ENCODE measurements at places on chromosomes 4 and X. TPM values are rescaled to one million over a fixed set of nuclear protein-coding genes. Genes with fewer than 3 reads are reported as not detected.

GRCh38 chrX:154809939-154810665, 4.8 kb upstream of the MPP1 start:
- DNase-seq, result no peak

- no peak for DNase-seq
These were observed 50.2 kb upstream of the SPRY1 start for GRCh38 chr4:123346330-123346940.

GRCh38 chr4:87916626-87917025, 58.9 kb upstream of the SPP1 start:
- DNase-seq, result no peak

GRCh38 chrX:56802921-56803849, 74.1 kb downstream of the NBDY start:
- DNase-seq, result no peak

GRCh38 chr4:47831026-47831679, 6.7 kb downstream of the CORIN start:
- DNase-seq, result no peak

DNA sequence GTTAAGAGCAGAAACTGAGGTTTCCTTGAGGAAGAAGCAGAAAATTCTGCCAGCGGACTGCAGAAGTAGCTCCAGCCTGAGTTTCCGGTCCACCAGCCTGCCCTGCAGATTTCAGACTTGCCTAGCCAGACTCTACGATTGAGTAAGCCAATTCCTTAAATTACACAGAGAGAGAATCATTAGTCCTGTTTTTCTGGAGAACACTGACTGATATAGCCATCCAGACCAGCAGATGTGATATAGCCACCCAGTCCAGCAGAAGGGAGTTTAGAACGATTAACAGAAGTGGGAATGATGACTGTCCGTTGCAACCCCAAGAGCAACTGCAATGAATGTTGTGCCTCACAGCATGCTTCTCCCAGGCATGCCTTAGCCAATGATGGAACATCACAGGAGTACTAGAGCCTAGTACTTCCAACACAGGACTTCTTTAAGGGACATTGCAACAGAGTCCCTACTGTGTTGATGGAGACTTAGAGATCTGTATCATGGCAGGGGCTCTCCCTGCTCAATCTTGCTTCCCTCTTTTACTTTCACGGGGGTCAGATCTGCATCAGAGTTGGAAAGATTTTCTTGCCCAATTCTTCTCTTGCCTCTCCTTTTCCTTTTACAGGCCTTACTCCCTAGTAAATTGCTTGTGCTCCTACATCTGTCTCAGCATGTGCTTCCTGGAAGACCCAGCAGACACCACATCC, 264.6 kb upstream of the CLNK start:
- DNase-seq, result no peak

- DNase-seq, result no peak
These were observed 45.6 kb downstream of the FHL1 start for GRCh38 chrX:136192839-136193414.

GRCh38 chr4:126599746-126600145, 1033.0 kb upstream of the INTU start:
- no peak for DNase-seq

DNA sequence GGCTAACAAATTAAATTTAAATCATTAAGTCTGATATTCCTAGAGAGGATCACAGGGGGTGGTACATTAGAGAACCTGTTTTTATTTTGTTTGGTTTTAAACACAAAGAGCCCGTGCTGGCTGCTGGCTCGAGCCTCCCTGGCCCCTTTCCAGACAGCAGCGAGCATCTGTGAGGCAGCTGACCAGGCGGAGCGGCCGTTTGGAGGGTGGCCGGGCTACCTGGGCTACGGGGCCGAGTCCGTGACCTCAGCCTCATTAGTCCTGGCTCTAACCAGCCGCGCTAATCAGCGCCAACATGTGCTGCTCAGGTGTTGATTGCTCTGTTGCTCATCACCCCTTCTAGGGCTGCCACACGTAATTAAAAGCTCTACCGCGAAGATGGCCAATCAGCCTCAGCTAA, 35.3 kb downstream of the DCTD start:
- no peak for DNase-seq

DNA sequence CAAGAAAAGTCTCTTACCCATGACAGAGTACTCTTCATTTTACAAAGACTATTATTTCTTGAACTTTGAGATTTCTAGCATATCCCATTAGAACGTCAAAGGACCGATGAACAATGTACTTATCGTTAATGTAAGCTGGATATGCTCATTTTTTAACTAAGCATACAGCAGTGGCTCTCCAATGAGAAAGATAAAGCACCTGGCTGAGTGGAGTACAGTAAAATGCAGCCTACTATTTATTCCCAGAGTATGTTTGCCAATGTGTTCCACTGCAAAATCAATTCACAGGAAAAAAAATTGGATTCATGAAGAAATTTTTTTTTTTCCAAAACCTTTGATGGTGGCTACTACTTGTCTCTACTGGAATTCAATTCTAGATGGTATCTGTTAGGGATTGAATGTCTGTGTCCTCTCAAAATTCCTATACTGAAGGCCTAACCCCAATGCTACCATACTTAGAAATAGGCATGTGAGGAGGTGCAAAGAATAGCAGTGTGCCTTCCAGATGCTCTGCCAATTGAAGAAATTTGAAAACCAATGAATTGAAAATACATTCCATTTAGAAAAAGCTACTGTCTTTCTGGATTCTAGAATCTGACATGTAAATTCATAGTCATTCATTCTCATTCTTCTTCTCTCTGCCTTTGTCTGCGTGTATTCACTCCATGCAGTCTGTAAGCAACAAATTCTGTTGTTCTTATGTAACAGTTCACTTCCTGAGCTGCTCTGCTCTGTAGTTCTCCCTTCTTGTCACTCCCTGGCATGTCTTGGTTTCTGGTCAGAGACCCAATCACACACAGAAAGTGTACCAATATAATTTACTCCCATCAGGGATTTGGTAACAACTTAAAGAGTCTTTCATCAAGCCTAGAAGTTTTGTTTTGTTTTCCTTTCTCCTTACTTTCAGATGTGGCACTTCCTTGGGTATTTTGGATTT, 61.4 kb downstream of the PAPSS1 start:
- DNase-seq, result no peak

- no peak for DNase-seq
These were observed 7.1 kb downstream of the SLC6A8 start for GRCh38 chrX:153694687-153695270.

DNA sequence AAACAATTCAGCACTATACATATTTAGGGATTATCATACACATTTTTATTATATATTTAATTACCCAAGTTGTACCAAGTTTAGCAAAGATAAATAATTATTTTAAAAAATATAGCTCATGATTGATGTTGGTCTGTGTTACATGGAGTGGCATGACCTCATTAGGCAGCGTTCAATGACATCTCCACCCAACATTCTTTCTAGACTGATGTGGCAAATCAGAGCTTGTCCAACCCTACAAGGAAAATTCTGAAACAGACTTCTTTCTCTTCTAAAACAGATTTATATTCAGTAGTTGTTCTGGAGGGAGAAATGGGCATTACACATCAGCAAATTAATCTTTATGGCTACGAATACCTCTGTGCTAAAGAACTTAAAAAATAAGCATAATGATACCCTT, 189.7 kb downstream of the PDGFC start:
- no peak for DNase-seq

The CYTL1 gene
- total RNA-seq, result not detected

GRCh38 chr4:79177388-79177787, 148.5 kb downstream of the NAA11 start:
- DNase-seq, result no peak

DNA sequence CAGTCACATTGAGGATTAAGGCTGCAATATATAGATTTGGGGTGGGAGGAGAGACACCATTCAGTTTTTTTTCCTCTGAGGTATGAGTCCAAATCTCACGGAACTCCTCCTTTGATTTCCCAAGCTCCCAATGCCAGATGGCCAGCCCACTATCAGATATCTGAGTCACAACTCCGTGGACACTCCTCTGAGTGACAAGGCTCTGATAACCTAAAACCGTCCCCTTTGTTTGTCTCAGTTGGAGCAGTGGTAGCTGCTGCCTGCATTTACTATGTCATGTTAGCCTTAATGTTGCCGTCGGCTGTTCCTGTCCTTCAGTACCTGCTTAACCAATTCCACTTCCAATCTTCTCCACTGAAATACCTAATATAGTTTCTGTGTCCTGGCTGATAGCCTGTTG, 107.3 kb downstream of the DTHD1 start:
- DNase-seq, result no peak

DNA sequence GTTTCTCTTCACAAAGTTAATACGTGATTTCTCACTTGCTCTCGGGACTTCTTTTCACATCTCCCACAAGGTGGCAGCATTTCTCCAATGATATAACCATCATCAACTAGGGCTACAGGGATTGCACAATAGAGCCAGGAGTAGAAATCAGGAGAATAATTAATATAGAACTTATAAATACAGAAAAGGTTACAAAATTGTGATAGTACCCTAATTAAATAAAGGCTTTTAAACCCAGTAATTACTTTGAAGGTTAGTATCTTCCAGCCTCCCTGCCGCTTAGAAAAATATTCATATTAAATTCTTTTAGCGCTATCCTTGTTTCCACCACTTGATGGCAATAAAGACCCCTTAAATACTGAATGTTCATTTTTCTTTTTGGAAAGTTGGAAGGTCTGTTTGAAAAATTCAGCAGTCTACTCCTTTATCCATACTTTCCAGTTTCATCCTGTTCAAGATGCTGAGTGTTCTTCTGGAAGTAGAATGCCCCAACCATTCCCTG, 65.8 kb downstream of the RASGEF1B start:
- DNase-seq, result no peak

DNA sequence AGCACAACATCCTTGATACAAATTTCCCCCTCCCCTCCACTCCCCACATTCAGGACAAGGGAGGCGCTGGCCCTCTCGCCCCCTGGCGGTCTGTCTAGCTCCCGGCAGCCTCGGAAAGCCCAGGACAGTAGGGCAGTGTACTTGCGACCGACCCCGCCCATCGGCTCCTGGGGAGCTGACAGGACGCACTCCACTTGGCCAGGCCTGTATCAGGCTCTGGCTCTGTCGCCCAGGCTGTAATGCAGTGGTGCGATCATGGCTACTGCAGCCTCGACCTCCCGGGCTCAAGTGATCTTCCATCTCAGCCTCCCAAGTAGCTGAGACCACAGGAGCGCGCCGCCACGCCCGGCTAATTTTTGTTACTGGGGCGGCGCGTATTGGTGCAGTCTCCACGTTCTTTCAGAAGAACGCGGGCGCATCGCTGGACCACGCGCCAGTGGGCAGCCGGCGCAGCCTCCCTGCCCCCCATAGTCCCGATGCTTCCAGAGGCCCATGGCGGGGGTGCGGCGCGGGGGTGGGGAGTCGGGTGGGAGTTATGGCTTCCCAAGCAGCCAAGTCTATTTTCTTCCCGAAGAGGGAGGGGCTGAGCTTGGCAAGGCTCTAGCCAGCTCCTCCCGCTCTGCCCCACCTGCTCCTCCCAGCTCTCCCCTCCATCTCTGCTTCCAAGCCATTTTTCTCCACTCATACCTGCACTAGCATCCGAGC, 7.8 kb upstream of the AKAP14 start:
- DNase-seq, result no peak

The JADE1 gene
- 5.9 TPM for total RNA-seq

DNA sequence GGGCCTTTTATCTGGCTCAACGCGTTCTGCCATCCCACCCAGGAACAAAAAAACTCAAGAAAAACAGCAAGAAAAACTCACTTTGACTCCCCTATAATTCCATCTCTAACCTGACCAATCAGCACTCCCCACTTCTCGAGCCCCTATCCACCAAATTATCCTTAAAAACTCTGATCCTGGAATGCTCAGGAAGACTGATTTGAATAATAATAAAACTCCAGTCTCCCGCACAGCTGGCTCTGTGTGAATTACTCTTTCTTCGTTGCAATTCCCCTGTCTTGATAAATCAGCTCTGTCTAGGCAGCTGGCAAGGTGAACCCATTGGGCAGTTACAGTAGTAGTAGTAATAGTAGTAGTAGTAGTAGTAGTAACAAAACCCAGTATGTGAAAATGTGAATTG, 165.7 kb upstream of the CASK start:
- no peak for DNase-seq

- DNase-seq, result no peak
These were observed 14.6 kb downstream of the ATP10D start for GRCh38 chr4:47499700-47500099.

GRCh38 chr4:118916691-118917289, 28.1 kb downstream of the SYNPO2 start:
- no peak for DNase-seq

GRCh38 chrX:71183341-71183740, 38.7 kb downstream of the NLGN3 start:
- DNase-seq, result no peak

The FAM241A gene
- total RNA-seq, result 4.7 TPM

DNA sequence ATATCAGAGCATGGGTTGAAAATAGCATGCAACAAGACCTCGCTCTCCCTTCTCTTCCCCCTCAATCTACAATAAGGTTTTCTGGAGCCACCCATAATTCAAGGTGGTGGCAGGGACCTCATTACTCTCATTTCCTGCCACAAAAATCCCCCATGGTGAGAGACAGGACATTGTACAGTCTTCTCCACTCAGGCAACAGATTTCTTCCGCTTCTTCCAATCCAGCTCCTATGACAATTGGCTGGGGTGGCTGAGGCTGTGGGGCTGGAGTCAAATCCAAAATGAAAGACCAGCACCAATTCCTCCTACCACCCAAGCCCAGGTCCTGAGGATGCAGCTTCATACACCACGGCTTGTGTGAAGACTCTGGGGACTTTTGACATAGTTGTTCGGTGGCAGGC, 40.3 kb upstream of the NKRF start:
- DNase-seq, result no peak

The NKX6-1 gene
- total RNA-seq, result 10.5 TPM

DNA sequence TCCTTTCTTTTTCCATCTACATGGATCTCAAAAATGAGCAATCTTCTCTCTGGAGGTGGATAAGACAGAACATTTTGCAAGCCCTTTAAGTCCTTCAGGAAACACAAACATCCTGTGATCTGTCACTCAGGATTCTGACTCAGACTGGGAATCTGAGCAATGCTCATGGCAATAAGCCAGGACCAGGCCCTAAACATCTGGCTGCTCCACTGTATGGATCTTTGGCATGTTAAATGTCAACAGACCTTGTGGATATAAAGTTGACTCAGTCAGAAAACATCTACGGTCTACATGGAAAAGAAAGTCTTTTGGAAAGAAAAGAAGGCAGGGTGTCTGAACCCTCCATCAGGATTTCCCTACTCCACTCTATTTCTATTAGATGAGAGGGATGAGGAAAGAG, 17.8 kb upstream of the CHIC2 start:
- DNase-seq, result no peak

DNA sequence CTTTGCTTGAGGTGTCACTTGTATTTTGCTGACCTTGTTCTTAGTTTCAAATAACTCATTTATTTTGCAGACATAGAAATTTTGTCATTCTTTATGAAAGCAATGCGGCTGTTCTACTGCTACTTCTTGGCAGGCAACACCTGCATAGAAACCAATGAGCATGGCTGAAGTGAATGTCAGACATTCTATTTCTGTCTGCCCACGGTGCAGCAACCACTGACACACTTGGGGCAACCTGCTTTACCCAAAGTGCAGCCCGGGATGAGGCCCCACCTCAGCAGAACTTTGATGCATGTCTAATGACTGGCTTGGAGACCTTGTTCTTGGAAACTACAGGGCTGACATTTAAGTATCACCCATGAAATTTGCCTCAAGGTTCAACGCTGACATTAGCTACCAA, 93.6 kb downstream of the RBM47 start:
- DNase-seq, result no peak

The POU3F4 gene
- total RNA-seq, result not detected
